Islet precursor cell (in vitro differentiated cells): ENCODE measurements at places on chromosomes 5 and 9.

DNA sequence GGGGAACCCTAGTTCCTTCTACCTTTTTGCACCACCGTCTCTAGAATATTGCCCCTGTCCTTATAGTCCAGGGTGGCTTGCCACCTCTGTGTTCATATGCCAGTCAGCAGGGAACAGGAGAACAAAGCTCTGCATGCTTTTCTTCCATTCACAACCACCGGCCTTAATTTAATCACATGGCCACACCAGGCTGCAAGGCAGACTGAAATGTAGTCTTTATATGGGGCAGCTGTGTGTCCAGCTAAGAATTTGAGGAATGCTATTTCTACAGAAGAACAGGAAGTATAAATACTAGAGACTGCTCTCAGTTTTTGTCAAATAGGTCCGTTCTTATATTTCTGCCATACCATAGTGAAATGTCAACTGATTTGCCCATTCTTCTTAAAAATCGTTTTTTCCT is 5.8 kb downstream of the C5orf22 start:
- DNase-seq = no peak

GRCh38 chr9:102428305-102428704 is 566.8 kb upstream of the CYLC2 start:
- no peak for DNase-seq

DNA sequence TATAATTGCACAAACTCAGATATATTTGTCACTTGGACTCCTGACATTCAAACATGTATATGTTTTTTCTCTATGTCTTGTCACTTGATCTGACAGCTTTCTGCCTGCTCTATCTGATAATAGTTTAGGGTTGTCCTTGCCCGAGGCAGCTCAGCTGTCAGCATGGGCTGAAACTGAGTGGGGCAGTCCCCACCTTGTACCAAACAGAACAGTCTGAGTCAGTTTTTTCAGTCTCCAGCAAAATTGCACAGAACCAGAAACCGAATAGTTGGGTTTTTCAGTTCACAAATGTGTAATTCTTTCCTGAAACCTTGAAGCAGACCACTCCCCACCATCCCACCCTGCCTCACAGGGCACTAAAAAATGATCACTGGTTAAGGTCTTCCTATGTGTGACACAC is 9.5 kb upstream of the HAND1 start:
- peak; percentile 85 for DNase-seq

DNA sequence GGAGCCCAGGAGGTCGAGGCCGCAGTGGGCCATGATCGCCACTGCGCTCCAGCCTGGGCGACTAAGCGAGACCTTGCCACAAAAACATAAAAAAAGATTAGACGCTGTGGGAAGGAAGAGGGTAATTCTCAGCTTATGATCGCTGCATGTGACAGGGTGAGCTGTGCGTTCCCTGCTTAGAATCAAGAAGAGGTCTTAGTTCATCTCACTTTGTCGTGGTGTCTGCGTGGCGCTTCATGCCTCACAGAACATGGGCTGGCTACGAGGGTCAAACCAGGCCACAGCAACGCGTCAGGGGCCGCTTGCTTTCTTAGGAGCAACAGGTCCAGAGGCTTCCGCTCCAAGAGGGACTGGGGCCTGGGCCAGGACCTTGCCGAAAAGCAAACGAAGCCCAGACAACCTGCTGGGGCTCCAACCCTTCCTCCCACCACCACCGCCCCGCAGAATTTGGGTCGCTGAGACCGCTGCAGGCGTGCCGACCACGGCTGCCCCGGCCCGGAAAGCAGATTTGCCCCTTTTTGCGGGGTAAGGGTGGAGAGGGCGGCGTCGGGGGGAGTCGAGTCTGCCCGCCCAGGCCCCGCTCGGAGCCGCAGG is 10.0 kb upstream of the GRIN1 start:
- no peak for DNase-seq

DNA sequence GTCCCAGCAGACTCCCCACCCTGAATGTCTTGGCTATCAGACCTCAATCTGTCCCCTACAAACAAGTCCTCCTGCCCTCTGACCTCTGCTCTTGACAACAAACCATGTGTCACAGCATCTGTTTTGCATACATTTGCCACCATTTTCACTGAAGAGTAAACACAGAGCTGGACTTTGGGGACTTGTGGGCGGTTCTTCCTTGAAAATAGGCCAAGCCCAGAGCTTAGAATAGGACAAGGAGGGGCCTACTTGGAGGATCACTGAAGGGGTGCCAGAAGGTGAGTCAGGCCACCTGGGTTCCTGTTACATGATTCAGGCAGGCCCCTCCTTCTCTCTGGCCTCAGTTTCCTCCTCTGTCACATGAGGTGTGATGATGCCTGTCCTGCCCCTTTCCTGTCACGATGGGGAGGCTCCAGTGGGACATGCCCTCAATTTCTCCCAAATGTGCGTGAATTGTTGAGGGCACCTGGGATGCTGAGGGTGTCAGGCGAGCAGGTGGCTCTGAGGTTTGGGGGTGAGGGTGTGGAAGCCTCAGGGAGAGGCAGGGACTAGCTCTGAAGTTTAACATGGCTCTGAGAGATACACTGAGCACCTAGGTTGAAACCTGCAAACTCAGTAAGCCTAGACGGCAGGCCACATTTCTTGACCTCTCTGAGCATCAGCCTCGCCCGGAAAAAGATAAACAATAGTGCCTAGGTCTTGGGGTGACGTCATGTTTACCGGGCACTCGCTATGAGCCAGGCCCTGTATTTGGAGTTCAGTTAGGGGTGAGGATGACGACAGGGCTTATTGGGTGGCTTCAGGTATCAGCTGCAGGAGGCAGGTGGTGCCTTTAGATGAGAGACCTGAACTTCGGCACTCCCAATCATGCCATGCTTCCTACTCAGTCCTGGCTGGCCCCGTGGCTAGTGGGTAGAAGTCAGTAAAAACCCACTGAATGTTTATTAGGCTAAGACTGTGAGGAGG is 107.6 kb upstream of the PITX1 start:
- DNase-seq = no peak

DNA sequence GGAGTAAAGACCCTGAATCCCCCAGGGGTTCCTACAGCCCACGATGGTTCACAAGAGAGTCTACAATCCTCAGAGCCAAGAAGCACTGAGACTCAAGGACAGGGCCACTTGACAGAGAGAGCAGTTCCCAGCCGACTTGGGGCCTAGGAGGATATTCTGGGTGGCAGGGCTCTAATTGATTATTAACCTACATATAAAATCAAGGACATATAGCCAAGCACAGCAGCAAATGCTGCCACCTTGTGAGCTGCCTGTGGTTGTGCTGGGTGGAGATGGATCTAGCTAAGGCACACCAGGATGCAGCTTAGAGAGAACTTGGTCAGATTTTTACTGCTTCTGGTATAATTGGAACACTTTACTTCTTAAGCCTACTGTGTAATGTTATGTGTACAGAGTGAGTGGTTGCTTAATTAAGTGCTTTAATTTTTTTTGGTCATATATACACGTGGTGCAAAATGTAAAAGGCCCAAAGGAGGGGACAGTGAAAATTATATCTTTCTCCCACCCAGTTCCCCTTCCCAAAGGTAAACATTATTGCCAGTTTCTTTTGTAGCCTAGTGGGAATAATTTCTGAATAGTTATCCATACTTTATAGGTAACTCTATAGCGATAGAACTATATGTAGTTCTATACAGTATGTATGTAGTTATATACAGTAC is 78.8 kb downstream of the F2RL2 start:
- DNase-seq = peak; percentile 69

DNA sequence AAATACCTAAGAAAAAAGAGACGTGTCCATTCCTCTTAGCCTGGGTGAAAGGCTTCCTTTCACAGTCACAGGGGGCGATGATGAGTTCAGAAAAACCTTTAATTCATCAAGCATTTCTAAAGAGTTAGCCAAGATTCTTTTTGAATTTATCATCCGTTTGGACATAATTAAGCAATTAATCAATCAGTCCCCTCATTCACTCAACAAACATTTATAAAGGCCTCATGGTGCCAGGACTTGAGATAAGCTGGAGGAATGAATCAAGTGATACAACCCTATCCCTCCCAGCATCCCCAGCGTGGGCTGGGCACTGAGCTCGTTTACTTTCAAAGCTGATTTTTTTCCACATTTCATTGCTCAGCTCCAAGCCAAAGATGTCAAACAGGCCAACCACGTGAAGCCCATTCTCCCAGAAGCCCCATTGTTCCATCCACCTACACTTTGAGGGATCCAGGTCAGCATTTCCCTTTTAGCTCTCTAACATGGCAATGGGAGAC is 140.5 kb downstream of the SLIT3 start:
- DNase-seq = peak; percentile 38

DNA sequence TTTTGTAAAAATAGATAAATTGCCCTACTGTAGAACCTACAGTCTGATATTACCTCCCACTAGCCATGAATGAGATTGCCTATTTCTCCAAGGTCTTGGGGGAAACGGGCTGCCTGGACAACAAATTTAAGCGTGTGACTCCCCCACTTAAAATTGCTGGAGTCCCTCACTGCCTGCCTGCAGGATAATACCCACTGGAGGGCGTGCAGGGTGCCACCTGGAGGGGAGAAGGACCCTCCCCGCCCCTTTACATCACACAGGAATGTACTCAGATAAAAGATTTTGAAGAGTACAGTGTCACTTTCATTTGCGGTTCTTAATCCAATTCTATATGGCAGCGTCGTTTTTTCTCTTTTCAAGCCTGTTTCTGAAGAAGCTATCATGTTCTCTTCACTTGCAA is 6.2 kb upstream of the TRIM7 start:
- DNase-seq = peak; percentile 53

DNA sequence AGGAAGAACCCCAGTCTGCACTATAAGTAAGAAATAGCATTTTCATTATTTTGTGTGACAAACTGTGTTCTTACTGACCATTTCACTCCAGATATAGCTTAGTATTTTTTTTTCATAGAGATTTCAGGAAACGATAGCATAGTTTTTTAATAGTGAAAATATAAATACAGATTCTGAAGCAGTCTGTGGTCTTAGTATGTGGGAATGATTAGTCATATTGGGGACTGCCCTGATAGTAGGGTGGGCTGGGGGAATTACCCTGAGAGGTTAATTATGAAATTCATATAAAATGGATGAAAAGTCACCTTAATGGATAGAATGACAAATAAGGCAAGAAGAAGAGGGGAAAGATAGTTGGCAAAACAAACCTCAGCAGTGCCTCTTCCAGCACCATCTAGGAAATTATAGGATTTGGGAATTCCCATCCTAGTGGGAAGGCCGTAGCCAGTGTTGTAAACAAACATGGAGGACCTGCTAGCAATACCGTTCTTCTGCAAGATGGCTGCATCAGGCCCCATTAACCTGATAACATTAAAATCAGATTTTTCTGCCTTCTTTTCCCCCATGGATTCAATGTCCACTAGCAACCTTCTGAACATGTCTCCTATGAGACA is 23.7 kb upstream of the NR3C1 start:
- DNase-seq = no peak

DNA sequence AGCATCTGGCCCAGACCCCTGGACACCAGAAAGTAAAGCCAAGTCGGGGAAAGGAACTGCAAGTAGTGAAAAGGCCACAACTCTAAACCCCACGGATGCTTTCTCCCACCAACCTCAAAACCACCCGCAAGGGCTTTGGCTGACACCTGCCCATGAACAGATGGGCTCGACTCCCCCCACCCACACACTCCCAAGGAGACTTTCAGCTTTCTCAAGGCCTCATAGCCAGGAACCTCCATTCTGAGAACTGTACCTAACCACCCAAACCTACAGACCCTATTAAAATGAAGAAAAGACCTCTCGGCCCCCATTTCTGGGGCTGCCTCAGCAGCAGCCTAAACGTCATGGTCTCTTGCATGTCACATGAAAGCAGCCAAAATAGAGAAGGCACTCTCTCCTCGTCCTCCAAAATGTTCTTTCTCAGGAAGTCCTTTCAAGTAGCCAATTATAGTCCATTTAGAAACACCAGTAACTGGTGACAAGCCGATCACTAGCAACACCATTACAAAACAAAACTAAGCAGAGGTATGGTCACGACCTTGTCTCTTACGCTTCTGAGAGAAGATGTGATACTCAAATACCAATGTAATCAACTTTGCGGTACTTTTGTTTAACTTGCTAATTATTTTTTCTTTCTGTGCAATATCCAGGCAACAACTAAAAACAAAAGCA is 2.9 kb downstream of the B4GALT1 start:
- no peak for DNase-seq

- no peak for DNase-seq
Measured at GRCh38 chr9:69134412-69134811, 39.7 kb upstream of the TJP2 start.

DNA sequence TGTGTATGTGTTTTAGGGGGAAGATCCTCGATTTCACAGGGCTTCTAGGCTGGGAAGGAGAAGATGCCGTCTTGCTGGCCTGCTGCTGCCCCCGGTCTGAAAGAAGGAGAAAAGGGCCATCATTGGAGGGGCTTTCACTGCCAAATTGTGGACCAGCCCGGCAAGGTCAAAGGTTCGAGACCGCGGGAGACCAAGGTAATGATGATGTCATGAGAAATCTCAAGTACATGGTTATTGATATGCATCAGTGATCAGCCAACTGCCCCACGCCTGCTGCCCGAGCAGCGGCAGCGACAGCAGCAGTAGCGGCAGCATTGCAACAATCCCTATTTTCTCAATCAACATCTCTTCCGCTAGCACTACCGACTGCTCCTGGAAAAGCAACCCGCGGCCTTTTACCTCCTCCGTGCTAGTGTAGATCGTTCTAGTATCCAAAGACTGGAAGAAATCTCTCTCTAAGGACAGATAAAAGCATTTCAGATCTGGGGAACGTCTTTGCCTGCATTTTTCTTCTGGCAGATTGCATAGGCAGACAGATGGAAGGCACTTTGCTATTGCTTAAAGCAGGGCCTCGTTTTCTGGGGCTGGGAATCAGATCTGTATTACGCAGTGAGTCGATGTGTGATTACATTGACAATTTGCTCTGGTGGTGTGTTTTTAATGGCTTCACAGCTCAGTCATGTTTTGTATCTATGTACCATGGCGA is 215.3 kb downstream of the MEF2C start:
- DNase-seq = peak; percentile 57

- DNase-seq = no peak
Measured at GRCh38 chr5:95524423-95524822, 30.4 kb downstream of the SKIC3 start.

GRCh38 chr5:97163360-97163764 is 19.7 kb downstream of the RIOK2 start:
- no peak for DNase-seq

DNA sequence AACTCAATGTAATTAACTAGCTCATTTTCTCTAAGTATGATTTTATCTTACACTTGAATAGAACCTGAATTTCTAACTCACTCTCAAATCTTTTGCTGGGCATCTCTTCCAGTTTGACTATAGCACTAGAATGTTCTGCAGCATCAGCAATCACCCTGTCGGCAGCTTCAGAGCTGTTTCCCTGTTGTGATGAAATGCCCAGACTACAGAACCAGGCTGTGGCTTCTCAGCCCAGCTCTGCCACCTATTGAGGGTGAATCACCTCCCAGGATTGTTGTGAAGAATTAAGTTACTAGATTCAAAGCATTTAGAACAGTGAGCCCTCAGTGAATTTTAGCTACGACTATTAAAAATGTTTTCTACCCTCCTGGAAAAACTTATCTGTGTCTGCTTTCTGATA is 90.4 kb upstream of the ANKRD55 start:
- DNase-seq = peak; percentile 84
